Esophagus squamous epithelium (tissue), 5 donors: ENCODE measurements at places on chromosomes 6 and 20.

DNA sequence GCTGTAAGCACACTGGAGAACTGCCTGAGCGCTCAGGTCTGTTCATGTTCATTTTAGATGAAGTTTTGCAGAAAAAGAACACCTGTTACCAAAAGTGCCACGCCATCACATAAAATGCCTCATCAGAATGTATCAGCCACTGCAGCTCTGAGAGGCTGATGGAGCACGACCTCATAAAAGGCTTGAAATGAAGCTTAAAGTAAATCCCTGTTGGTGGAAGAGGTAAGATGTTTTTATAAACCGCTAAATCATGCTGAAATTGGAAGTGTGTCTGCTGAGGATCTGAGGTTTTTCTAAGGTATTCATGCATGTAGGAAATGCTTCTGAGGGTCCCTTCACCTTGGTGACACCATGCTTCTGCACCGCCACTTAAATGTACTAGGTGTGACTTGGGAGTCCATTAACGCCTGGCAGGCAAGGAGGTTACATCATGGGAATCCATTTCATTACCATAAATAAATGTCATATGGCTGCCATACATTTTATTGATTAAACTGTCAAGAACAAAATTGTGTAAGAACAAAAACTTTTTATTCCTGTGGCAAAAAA lies 363.1 kb upstream of the AGPAT4 start:
- DNase-seq, result no peak

DNA sequence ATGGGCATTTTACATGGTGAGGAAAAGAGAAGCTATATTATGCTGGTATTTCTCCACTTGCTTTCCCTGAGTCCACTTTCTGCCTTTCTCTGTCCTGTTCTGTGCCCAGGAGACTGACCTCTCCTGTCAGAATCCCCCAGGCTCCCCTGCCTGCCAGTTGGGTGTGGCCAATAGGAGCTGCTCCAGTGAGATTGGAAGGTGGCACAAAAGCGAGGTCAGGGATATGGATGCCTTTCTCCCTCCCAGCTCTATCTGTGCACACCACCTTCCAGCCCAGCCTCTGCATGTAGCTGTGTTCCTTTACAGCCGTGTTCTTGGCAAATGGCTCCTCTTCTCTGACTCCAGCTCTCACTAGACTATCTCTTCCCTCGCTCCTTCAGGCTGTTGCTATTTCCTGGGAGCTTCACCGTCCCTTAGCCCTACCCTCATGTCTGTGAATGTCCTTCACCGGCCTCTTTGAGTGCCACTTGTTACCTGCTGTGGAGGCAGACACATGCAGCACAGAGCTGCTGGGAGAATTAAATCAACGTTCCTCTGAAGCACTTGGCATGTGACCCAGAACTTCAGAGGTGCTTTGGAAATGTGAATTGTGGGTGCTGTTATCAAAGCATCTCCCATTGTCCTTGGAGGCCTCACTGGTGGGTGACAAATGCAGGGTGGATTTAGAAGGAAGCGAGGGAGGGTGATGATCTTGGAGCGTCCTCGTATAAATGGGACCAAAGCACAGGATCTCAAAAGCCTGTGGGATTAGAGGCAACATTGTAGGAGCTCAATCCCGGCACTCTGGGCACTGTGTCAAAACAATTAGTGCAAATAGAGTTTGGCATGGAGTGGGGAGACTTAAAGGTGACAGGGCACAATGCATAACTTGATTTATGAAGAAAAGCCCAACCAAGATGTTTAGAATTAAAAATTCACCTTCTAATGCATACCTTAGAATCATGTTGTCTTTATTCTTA lies 28.9 kb upstream of the RALGAPA2 start:
- DNase-seq, result no peak

GRCh38 chr6:91464201-91464600 lies 877.3 kb upstream of the MAP3K7 start:
- no peak for DNase-seq

- DNase-seq, result no peak
These were observed 234.9 kb downstream of the BCKDHB start for GRCh38 chr6:80341330-80341729.

DNA sequence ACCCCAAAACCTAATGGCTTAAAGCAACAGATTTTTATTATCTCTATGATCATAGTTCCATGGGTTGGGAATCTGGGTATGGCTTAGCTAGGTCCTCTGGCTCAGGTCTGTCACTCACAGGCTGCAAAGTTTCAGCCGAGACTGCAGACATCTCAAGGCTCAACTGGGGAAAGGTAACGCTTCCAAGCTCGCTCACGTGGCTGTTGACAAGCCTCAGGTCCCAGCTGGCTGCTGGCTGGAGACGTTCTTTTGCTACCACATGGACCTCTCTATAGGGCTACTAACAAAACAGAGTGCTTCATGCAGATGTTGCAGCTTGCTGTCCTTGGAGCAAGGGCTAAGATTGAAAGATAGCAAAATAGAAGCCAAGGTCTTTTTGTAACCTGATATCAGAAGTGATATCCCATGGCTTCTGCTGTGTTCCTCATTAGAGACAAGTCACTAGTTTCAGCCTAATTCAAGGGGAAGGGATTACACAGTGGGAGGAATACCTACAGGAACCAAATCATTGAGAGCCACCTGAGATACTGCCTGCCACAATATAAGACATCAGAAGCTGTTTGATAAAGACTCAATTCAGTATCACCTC lies 6.6 kb downstream of the HTR1E start:
- no peak for DNase-seq

GRCh38 chr6:145824344-145824743 lies 9.7 kb upstream of the FBXO30 start:
- no peak for DNase-seq

GRCh38 chr6:30129265-30130178 lies 6.4 kb upstream of the TRIM40 start:
- DNase-seq, result no peak

GRCh38 chr20:54004445-54004844 lies 65.9 kb downstream of the BCAS1 start:
- no peak for DNase-seq

- DNase-seq, result no peak
These were observed 73.8 kb downstream of the EDN3 start for GRCh38 chr20:59374261-59374660.

GRCh38 chr6:38349221-38349620 lies 290.5 kb downstream of the BTBD9 start:
- DNase-seq, result no peak

DNA sequence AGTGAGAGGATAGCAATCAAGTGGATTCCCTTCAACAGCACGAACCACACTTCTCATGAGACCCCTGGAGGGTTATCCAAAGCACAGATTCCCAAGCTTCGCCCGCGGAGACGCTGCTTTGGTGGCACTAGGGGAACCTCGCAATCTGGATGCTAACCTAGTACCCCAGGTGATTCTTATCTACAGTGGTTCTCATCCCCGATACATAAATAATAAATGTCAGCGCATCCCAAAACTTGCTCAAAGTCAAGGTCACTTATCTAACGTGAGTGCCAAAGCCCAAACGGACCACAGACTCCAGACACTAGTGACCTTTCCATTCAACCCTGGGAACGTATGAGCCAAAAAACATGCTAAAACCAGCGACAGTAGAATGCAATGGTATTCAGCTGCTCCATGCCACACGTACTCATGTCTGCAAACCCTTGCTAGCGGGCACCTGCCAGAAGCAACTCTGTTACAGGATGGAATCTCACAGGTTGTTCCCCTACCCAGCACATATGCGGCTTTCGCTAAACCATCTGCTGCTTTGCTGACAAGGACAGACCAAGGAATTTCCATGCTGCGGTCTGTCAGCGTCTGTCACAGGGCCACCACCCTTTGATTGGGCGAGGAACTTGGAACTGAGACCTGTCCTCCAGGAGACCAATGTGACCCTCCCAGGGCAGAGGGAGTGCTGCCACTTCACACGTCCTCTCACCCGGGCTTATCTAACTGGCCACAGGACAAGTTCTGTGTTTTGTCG lies 16.8 kb downstream of the MYLK4 start:
- no peak for DNase-seq

DNA sequence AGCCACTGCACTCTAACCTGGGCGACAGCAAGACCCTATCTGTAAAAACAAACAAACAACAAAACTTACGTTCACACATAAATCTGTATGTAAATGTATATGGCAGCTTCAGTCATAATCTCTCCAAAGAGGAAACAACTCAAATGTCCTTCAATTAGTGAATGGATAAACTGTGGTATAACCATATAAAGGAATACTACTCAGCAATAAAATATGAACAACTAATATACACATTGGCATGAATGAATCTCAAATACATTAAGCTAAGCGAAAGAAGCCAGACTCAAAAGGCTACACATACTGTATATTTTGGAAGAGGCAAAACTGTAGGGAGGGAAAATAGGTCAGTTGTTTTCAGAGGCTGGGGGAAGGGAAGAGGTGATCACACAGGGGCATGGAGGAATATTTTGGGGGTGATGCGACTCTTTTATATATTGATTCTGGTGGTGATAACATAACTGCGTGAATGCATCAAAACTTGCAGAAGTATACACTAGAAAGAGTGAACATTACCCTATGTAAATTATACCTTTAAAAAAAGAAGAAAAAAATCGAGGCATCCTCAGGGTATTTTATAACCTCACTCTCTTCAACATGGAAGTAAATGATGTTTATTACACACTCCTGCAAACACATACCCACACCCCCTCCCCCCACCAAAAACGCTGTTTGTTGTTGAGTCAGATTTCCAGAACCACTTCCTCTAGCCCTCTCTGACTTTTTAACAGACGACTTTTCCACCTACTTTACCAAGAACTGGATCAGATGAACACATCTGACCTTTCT lies 115.2 kb upstream of the RNF24 start:
- no peak for DNase-seq

DNA sequence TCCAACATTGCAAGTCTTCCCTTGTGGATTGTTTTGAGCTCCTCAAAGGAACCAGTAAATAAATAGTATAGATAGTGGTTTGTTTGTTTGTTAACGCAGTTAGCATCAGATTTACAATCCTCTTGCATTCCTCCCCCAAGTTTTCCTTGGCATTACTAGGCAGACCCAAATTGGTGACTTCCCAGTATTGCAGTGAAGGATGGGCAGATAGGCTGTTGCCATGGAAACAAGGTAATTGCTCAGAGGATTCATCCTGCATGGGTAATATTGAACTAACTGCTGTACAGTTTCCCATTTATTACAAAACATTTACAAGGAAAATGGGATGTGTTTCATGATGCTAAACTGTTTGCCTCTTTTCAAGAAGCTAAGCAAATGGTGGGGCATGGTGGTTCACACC lies 477.2 kb downstream of the EPM2A start:
- DNase-seq, result no peak

- no peak for DNase-seq
These were observed 380.0 kb upstream of the GJE1 start for GRCh38 chr6:141752677-141753076.

DNA sequence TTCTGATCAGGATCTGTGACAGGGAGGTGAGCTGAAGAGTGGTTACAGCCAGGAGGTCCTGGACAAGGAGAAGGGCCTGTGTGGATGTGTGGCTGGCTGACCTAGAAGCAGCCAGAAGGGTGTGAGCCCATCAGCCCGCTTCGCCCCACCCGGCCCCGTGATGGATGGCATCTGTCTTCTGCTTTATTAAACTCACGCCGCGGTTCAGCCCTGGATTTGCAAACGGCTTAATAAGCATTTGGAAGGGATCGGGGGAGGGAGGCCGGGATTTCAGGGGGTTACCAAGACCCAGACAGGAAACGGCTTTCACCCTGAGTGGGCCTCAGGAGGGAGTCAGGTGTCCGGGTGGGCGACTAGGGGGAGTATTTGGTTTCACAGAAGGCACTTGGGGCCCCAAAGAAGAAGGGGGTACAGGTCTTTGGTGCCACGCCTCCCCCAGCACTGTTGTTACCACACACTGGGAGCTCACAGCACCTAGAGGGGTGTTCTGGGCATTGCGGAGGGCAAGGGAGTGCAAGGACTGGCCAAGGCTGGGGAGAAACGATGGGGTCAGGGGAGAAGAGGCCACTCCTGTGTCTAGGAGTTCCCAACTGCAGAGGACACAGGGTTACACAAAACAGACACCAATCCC lies 53.8 kb upstream of the FOXP4 start:
- no peak for DNase-seq

- no peak for DNase-seq
These were observed 165.9 kb upstream of the IRAK1BP1 start for GRCh38 chr6:78701407-78701806.

DNA sequence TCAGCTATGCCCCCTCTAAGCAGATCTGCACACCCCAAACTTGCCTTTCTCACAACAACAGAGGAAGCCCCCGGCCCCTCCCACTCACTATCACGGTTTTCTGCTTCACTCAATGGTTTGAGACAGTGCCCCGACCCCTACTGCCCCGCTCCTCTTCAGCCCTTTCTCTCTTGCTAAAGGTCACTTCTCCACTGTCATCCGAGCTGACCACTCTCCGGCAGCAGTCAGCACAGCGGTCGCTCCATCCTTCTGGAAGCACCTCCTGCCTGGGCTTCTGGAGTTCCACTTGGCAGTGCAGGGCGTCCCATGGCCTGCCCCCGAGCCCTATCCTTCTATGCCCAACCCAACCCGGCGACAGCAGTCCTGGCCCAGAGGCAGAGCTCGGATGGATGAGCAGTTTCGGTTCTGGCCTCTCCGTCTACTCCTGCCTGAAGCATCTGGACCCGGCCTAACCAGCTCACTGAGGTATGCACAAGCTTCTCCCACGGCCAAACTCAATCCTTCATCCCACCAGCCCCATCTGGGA lies 4.1 kb downstream of the CTSZ start:
- no peak for DNase-seq

DNA sequence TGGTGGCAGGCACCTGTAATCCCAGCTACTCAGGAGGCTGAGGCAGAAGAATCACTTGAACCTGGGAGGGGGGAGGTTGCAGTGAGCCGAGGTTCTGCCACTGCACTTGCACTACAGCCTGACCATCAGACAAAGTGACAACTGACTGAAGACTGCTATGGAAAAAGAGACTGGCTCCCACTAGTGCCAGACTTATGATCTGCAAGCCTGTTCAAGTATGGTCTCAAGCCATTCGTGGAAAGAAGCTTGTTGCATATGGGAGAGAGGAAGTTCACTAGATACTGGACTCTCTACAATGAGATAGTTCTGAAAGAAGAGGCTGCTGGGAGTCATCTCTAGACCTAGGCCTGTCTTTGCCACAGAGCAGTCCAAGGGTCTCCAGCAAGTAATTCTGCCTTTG lies 26.7 kb downstream of the MDN1 start:
- no peak for DNase-seq

DNA sequence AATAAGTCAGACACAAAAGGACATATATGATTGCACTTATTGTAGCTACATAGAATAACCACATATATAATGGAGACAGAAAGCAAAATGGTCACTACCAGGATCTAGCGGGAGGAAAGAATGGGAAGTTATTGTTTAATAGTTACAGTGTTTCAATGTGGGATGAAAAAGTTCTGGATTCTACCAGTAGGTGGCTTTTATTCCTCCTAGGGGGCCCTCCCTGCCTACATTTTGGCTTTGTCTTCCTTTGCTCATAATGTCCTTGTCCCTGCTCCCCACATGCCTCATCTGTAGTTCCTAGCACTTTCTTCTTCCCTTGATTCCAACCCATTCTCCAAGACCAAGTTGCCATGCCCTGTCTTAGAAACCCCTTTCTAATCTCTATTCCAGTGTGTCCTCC lies 16.3 kb downstream of the ZNF133 start:
- DNase-seq, result no peak

- DNase-seq, result no peak
These were observed 15.0 kb downstream of the BLTP3A start for GRCh38 chr6:34806738-34807453.
